MG63 (cell line): ENCODE measurements at places on chromosomes 11 and 22. TPM values are rescaled to one million over a fixed set of nuclear protein-coding genes. Genes with fewer than 3 reads are reported as not detected.

Gene CRYBB2
- not detected in 2 replicates for total RNA-seq

Gene BRSK2
- total RNA-seq = 4.7 and 6.9 TPM in 2 replicates

Gene SLC25A17
- 46.8 and 50.8 TPM in 2 replicates for total RNA-seq

Gene CYTH4
- 0.36 TPM in 1 of 2 replicates, not detected in the other for total RNA-seq

Gene SLC16A8
- not detected in 2 replicates for total RNA-seq

Gene LDHAL6A
- total RNA-seq = not detected in 2 replicates

Gene VPREB1
- total RNA-seq = not detected in 2 replicates

Gene ENTHD1
- total RNA-seq = not detected in 2 replicates

Gene CTSW
- total RNA-seq = not detected in 2 replicates

Gene GRM5
- not detected in 2 replicates for total RNA-seq

- DNase-seq = peak; percentile 34
Observed at GRCh38 chr22:28139961-28140360, 220.9 kb upstream of the PITPNB start.

DNA sequence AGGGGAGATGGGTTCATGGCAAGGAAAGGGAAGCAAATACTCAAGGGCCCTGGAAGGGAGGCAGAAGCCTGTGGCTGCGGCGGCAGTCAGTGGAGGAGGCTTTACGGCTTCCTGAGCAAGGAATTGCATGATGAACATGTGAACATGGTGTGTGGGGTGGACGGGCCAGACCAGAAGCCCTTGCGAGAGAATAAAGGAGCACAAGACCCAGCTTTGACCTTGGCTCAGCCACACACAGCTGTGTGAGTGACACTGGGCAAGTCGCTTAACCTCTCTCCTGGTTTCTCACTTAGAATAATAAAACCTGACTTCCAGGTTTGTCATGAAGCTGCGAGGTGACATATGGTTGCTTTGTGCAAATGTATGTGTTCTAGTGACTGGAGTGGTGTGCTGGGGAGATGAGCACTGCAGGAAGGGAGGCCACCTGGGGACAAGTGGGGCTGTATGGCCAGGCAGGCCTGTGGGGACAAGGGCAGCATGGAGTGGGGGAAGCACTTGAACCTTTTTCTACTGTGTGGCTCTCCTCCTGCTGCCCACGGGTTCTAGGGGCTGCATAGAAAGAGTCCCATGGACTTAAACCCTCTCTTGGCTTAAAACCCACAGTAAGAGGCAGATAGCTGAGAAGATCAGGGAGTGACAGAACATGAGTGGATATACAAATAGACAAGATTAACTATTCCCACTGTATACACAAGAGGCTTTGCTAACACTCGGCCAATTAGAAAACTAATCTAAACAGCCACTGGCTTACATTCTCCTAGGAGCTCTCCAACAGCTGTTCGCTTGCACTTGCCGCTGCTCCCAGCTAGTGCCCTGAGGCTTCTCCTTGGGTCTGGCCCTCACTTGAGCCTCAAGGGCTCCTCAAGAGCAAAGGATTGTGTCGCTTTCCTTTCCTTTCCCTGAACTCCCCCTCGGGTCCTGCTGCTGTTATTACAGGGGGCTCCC lies 67.3 kb upstream of the CDON start:
- no peak for DNase-seq

- DNase-seq = no peak
Observed at GRCh38 chr22:29083933-29084591, 11.2 kb downstream of the KREMEN1 start.

DNA sequence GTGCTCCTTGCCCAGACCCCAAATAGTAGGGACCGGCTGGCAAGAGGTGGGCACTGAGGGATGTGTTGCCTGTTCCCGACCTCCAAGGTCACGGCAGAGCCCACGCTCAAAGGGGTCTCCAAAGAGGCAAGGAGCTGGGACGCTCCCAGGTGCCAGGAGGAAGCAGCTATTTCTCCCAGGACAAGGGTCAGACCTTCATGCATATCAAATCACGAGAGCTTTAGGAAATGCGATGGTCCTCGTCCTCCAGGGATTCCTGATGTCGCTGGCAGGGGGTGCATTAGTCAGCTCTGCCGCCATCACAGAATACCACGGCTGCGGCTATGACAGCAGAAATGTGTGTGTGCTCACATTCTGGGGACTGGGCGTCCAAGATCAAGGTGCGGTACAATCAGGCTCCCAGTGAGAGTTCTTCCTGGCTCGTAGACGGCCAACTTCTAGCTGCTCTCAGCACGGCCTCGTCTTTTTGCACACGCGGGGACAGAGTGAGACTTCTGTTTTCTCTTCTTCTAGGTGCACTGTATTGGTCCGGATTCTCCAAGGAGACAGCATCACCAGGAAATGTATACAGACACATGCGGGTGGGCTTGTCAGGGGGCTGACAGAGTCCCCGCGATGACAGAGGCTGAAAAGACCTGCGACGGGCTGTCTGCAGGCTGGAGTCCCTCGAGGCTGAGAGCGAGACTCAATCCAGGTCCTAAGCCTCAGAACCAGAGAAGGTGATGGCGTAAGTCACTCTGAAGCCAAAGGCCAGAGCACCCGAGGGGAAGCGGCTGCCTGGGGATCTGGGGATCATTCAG lies 81.6 kb downstream of the SHANK2 start:
- DNase-seq = no peak

- peak; percentile 59 for DNase-seq
Observed at GRCh38 chr11:74820763-74821162, 72.1 kb downstream of the RNF169 start.

GRCh38 chr11:109939166-109939810 lies 153.9 kb upstream of the ZC3H12C start:
- peak; percentile 20 for DNase-seq

DNA sequence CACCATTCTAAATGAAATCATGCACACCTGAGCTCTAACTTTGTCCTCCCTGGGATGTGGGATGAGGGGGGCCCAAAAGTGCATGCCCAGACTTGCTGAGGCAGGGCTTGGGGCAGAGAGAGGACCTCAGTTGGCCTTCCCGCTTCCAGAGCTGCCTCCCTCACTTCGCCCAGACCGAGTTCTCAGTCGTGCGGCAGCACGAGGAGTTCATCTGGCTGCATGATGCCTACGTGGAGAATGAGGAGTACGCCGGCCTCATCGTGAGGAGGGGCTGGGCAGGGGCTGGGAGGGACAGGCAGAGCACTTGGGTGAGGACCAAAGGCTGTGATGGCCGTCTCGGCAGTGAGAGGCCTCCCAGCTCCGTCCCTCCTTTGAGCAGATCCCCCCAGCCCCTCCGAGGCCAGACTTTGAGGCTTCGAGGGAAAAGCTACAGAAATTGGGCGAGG lies 8.2 kb downstream of the CFL1 start:
- no peak for DNase-seq

DNA sequence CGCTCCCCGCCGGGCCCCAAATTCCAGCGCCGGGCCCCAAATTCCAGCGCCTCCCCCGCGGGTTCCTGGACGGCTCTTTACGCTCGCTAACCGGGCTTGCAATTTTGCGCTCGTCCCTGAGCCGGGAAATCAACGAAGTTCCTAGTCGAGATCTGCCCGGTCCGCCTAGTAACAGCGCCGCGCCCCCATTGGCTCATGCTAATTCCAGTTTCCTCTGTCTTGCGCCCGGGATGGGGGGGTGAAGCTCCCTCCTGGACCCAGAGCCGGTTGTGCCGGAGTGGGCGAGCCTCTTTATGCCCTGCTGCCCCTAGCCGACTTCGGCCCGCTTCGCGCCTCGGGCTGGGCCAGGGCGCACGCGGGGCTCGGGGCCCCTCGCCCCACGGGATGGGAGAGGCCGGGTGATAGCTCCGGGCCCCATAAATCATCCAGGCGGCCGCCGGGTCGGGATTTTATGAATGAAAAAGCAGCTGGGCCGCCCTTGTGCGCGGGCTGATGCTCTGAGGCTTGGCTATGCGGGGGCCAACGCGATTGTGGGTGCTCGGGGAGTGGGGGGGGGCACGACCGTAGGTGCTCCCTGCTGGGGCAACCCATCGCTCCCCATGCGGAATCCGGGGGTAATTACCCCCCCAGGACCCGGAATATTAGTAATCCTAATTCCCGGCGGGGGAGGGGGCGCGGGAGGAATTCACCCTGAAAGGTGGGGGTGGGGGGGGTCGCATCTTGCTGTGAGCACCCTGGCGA lies 1.8 kb upstream of the CCND1 start:
- DNase-seq = peak; percentile 98

DNA sequence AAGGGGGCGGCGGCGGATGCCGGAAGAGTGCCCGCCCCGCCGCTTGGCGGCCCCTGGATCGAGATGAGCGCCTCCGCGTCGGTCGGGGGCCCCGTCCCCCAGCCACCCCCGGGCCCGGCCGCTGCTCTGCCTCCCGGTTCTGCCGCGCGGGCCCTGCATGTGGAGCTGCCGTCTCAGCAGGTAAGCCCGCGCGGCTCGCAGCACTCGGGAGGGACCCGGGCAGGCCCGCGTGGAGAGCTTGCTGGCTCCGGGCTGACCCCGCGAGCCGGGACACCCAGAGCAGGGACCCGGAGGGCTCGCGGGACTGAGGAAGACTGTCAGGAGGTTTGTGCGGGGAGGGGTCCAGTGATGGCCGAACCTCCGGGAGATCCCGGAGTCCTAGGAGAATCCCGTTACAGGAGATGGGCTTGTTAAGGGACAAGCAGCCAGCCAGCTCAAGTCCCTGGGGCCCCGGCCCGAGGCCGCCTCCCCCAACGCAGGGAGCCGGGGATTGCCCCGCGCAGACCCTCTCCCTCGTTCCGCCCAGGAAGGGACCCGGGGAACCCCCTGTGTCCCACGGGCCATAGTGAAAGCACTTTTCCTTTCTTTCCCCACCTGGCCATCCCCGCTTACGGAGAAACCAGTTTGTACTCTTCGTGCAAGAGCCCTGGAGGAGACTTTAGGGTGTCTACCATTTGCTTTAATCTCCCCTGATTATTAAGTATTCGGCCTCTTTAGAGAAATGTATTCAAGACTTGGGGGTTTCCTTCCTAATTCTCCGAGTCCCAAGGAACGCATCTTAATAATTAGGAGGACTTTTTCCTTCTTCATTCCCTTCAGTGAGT lies 547 bp downstream of the UVRAG start:
- peak; percentile 29 for DNase-seq

DNA sequence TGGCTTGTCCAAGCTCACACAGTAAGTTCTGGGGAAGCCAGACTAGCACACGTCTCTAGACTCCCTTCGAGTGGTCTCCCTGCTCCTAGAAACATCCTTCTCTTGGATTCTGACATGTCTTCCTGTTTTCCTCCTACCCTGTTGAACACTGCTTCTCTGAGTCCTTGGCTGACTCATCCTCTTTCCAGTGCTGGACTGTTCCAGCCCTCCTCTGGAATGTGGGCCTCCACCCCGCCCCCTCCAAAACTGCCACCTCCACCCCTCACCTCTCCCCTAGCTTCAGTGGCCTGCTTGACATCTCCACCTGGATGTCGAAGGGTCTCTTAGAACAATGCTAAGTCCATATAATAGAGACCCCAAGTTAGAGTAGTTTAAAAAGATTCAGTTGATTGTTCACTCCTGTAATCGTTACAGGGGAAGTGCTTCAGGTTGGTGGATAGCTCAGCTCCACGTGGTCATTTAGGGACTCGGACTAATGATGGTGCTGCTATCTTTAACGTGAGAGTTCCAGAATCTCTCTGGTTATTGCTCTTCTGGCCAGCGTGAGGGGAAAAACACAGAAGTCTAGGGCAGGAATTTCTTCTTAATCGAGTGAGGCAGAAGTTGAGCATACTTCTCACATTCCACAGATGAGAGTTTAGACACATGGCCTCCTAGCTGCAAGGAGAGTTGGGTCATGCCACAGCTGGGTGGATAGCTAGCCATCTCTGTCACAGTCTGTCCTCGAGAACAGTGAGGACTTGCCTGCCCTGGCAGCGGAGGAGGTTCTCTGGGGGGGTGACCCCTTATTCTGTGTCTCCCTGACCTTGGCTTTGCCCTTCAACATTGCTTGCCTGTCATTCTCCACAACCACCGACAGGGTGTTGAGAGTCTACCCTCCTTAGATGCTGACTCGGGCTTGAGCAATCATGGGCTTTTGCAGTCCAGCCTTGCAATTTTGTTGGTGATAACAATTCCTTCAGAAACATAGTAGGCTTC lies 4.7 kb upstream of the C11orf96 start:
- no peak for DNase-seq

GRCh38 chr11:102283116-102283485 lies 34.2 kb upstream of the BIRC3 start:
- DNase-seq = no peak

GRCh38 chr11:72583177-72583553 lies 91.1 kb downstream of the PDE2A start:
- no peak for DNase-seq

DNA sequence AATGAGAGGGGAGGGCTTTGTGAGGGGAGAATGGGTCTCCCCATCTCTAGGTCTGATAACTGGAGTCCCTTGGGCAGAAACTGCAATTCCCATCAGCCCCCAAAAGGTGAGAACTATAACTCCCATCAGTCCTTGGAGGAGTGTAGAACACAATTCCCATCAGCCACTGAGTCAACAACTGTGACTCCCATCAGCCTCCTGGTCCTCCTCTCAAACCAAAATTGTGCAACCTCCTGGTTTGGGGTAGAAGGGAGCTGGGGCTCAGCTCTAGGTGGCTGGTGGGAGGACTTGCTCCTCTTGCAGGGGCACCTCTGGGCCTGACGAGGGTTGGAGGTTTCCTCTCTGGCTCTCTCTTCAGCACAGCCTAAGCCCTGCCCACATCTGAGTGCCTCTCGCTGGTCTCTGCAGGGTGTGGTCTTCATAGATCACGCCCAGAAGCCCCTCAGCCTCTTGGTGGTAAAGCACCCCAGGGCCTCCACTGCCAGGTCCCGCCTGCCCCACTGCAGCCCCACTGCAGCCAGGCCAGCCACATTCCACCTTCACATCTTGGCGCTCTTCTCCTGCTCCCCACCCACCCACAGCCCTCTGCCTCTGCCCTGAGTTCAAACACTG lies 18.5 kb downstream of the SLC22A12 start:
- no peak for DNase-seq

- no peak for DNase-seq
Observed at GRCh38 chr11:9494316-9494715, 33.5 kb downstream of the ZNF143 start.

DNA sequence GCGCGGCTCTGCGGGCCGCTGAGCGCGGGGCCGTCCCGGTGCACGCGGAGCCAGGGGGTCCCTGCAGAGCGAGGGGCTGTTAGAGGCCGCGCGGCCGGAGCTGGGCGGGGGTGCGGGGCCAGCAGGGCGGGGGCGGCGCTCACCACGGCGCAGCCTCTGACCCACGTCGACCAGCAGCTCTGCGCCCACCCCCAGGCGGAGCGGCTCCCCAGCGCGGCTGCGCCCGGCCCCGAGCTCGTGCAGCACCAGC lies 385 bp upstream of the SCO2 start:
- no peak for DNase-seq

GRCh38 chr22:24153353-24153752 lies 27.9 kb upstream of the SUSD2 start:
- DNase-seq = no peak

- peak; percentile 50 for DNase-seq
Observed at GRCh38 chr11:125271483-125272091, 107.0 kb downstream of the PKNOX2 start.

GRCh38 chr22:39525658-39525975 lies 5.3 kb downstream of the ATF4 start:
- no peak for DNase-seq

DNA sequence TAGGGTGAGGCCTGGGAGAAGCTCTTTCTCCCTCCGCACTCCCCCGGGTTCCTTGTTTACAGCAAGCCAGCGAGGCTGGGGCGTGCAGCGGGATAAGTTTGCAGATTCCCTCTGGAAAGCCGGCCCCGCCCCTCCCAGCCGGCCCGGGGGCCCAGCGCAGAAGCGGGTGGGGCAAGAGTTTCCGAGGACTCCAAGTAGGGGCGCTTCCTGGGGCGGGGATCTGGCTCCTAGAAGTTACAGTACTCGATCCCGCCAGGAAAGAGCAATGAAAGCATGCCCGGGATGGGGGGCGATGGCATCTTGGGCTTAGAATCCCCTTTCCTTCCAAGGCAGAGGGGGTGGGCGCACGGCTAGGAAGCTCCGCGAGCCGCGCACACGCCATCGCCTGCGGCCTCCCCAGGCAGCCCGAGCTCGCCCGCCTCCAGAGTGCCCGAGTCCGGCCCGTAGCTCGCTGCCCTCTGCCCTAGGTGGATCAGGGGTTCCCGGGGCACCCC lies 385 bp downstream of the TST start:
- peak; percentile 49 for DNase-seq
